A549 treated with AZD2906 at 1 μM for 4 hours (cell line): ENCODE measurements at places on chromosomes 16 and 17. TPM values are rescaled to one million over a fixed set of nuclear protein-coding genes. Genes with fewer than 3 reads are reported as not detected.

Gene RAI1
- total RNA-seq = 38.3 to 41.0 TPM (median 40.1 TPM) in 5 replicates

Gene ZPBP2
- total RNA-seq = not detected in 5 replicates

Gene ETV4
- 57.6 to 67.4 TPM (median 65.7 TPM) in 5 replicates for total RNA-seq

Gene MED9
- total RNA-seq = 19.2 to 21.0 TPM (median 20.1 TPM) in 5 replicates

Gene ATP1B2
- 0.15 to 0.33 TPM (median 0.22 TPM) in 5 replicates for total RNA-seq

Gene RHBDL3
- total RNA-seq = 2.9 to 5.1 TPM (median 4.3 TPM) in 5 replicates

Gene TNFRSF17
- not detected in 5 replicates for total RNA-seq

Gene GAST
- 0.17 TPM in 1 of 5 replicates, not detected in the others for total RNA-seq

Gene ODAD4
- 1.1 to 1.6 TPM (median 1.2 TPM) in 5 replicates for total RNA-seq

Gene ZNF750
- 0.02 to 0.03 TPM in 2 of 5 replicates, not detected in the others for total RNA-seq

Gene HOXB2
- 0.31 to 0.64 TPM (median 0.49 TPM) in 5 replicates for total RNA-seq
